ENCODE measurements at places on chromosomes 1 and 21. TPM values are rescaled to one million over a fixed set of nuclear protein-coding genes. Genes with fewer than 3 reads are reported as not detected.

RPE65 gene
- 0.02 TPM for polyA plus RNA-seq

MAP3K21 gene
- 0.42 TPM for polyA plus RNA-seq

ERVH48-1 gene
- not detected for polyA plus RNA-seq

MEX3A gene
- polyA plus RNA-seq, result 15.1 TPM

L1TD1 gene
- polyA plus RNA-seq, result not detected

RIIAD1 gene
- not detected for polyA plus RNA-seq

ATP1A4 gene
- not detected for polyA plus RNA-seq

EXO1 gene
- polyA plus RNA-seq, result 4.6 TPM

DNA sequence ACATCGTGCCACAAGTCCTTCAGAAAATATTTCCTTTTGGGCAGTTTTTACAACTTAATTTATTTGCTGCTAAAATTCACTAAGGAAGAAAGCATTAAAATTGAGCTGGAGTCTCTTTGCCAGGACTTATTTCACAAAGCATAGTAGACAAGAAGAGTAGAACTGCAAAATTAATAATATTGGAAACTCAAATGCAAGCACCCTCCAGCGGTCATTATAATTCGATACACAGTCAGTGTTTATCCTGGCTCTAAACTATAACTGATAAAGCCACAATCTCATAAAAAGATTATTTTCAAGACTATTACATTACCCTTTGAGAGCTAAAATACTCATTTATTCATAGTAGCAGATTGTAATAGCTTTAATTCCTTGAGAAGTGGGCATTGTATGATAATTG, 655.4 kb downstream of the RWDD3 start:
- no peak overlapping the region for H3K27ac ChIP-seq
- H3K27me3 ChIP-seq, result no peaks in the 10 kb centered on the region
- no peaks in the 10 kb centered on the region for H3K36me3 ChIP-seq
- no peak overlapping the region for H3K4me3 ChIP-seq
- DNase-seq, result no peak
- no peaks in the 10 kb centered on the region for H3K4me1 ChIP-seq

DNA sequence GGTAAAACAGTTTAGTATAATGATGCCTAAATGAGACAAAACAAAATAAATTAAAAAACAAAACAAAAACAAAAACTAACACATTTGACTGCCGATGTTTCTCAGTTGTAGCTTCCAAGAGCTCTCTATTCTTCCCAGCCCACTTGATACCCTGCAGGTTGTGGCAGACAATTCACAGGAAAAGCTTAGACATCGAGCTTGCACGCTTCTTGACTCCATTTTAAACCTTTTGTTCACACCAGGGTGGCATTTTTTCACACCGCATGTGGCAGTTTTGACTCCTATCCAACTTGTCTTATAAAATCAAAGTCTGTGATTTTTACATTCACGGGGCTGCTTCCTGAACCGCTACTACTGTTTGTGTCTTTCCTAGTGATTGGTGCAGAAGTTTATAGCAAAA, 575.9 kb downstream of the USP25 start:
- no peaks in the 10 kb centered on the region for H3K36me3 ChIP-seq
- H3K4me1 ChIP-seq, result no peaks in the 10 kb centered on the region
- no peak overlapping the region for H3K4me3 ChIP-seq
- no peaks in the 10 kb centered on the region for H3K27me3 ChIP-seq
- DNase-seq, result no peak

DNA sequence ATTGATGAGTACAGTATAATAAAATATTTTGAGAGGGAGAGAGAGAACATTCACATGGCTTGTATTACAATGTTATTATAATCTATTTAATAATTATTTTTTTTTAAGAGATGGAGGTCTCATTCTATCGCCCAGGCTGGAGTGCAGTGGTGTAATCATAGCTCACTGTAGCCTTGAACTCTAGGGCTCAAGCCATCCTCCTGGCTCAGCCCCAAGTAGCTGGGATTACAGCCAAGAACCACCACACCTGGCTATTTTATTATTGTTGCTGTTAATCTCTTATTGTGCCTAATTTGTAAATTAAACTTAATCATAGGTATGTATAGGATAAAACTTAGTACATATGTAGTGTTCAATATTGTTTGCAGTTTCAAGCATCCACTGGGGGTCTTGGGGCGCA, 57.8 kb downstream of the HS2ST1 start:
- no peaks in the 10 kb centered on the region for H3K36me3 ChIP-seq
- H3K4me1 ChIP-seq, result no peaks in the 10 kb centered on the region
- H3K4me3 ChIP-seq, result no peak overlapping the region
- no peak overlapping the region for H3K27ac ChIP-seq

GRCh38 chr1:52603630-52604029, 1.5 kb downstream of the GPX7 start:
- no peaks in the 10 kb centered on the region for H3K36me3 ChIP-seq
- H3K4me1 ChIP-seq, result peaks cover 23% of the 10 kb centered on the region
- no peak overlapping the region for H3K4me3 ChIP-seq
- H3K27me3 ChIP-seq, result no peaks in the 10 kb centered on the region

GRCh38 chr1:227401562-227402342, 83.5 kb upstream of the CDC42BPA start:
- H3K36me3 ChIP-seq, result no peaks in the 10 kb centered on the region
- no peak for DNase-seq
- no peaks in the 10 kb centered on the region for H3K4me1 ChIP-seq
- H3K27ac ChIP-seq, result no peak overlapping the region
- H3K27me3 ChIP-seq, result no peaks in the 10 kb centered on the region

- no peaks in the 10 kb centered on the region for H3K36me3 ChIP-seq
- H3K4me3 ChIP-seq, result peak overlapping the region; percentile 72
- H3K27me3 ChIP-seq, result no peaks in the 10 kb centered on the region
- H3K27ac ChIP-seq, result peak overlapping the region; percentile 12
Measured at GRCh38 chr1:27153549-27153886, 1.4 kb downstream of the SLC9A1 start.

- H3K36me3 ChIP-seq, result no peaks in the 10 kb centered on the region
- DNase-seq, result no peak
- H3K27me3 ChIP-seq, result no peaks in the 10 kb centered on the region
- no peak overlapping the region for H3K27ac ChIP-seq
Measured at GRCh38 chr1:199861020-199861795, 166.3 kb upstream of the NR5A2 start.

DNA sequence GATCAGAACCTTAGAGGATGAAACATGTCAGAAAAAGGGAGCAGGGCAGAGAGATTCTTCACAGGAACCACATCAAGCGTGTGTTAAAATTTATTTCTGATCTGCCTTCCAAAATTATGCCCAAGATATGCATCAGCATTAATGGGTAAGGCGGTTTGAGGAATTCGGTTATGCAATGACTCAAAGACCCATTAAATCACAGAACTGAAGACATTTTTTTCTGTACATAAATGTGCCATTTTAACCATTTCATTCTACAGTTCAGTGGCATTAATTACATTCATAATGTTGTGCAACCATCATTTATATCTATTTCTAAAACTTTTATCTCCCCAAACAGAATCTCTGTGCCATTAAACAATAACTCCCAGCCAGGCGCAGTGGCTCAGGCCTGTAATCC, 43.4 kb downstream of the CNST start:
- peaks cover 25% of the 10 kb centered on the region for H3K4me1 ChIP-seq
- H3K36me3 ChIP-seq, result no peaks in the 10 kb centered on the region
- DNase-seq, result no peak
- H3K27ac ChIP-seq, result peak overlapping the region; percentile 86
- H3K4me3 ChIP-seq, result no peak overlapping the region

DNA sequence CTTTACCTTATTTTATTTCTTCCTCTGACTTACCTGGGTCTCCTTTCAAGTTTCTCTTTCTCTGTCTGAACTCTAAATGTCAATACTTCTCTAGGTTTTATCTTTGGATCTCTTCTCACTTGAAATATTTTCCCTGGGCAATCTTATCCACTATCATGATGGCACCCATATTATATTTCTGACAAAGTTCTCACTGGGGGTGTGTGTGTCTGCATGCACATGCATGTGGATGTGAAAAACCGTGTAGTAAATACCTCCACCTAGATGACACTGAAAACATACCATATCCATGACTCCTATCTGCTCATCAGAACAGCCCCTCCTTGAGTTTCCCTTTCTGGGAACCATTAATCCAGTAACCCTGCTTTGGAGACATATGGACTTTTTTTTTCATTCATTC, 30.9 kb downstream of the DNASE2B start:
- no peak overlapping the region for H3K4me3 ChIP-seq
- no peaks in the 10 kb centered on the region for H3K27me3 ChIP-seq
- H3K4me1 ChIP-seq, result 0 out of 2 replicates have a peak, but pooled peaks cover 2% of the 10 kb centered on the region
- no peak for DNase-seq
- H3K27ac ChIP-seq, result no peak overlapping the region

DNA sequence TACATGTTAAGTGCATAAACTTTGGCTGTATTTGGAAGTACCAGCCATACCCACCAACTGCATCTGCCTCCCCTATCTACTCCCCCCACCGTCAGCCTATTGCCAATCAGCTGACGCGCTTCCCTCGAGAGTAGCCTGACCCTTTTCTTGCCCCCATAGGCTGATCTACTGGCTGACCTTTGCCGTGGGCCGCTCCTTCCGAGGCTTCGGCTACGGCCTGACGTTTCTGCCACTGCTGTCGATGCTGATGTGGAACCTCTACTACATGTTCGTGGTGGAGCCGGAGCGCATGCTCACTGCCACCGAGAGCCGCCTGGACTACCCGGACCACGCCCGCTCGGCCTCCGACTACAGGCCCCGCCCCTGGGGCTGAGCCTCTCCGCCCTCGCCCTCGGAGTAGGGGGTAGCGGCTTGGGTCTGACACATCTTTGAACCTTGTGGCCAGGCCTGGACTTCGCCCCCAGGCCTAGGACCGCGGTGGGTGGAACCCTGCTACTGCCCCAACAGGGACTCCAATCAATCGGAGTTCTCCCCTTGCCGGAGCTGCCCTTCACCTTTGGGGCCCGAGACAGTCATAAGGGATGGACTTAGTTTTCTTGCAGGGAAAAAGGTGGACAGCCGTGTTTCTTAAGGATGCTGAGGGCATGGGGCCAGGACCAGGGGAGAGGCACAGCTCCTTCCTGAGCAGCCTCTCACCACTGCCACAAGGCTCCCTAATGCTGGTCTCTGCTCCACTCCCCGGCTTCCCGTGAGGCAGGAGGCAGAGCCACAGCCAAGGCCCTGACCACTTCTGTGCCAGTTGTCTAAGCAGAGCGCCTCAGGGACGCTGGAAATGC, 4.0 kb downstream of the GLMP start:
- H3K27ac ChIP-seq, result peak overlapping the region; percentile 36
- H3K4me3 ChIP-seq, result peak overlapping the region; percentile 40
- H3K27me3 ChIP-seq, result no peaks in the 10 kb centered on the region
- H3K4me1 ChIP-seq, result peaks cover 9% of the 10 kb centered on the region
- peak; percentile 86 for DNase-seq
- H3K36me3 ChIP-seq, result peaks cover 22% of the 10 kb centered on the region

DNA sequence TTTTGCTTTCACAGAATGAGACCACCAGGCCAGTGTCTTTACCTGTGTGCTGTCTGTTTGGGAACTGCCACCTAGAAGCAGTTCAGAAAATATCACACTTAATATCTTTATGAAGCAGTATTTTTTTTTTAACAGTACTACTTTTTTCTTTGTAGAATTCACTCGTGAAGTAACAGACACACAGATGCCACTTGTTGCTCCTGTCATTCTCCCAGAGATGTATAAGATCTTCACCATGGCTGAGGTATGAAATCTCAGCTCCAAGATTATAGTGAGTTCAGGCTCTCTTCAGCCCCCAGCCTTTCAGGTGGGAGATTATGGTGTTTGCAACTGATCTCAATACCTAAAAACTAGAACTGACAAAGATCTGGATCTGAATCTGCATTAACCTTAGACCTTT, 23.0 kb downstream of the IPO9 start:
- H3K4me1 ChIP-seq, result peaks cover 22% of the 10 kb centered on the region
- H3K4me3 ChIP-seq, result no peak overlapping the region
- no peak overlapping the region for H3K27ac ChIP-seq
- H3K27me3 ChIP-seq, result no peaks in the 10 kb centered on the region

DNA sequence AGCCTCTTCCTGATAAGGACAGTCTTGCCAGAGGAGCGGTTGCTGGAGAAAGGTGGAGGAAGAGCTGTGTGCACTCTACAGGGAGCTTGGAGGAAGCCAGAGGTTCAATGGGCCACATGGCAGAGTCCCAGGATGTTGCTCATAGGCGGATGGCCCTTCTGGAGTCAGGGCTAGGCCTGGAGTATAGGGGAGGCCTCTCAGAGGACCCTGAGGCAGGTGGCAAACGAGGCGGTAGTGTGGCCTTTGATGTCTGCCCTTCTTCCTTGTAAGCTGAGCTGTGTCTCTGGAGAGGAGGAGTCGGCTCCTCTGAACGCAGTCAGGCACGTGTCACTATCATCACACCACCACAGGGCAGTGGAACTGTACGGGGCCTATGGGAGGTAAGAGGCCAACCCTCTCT, 8.6 kb downstream of the PKP1 start:
- H3K4me3 ChIP-seq, result no peak overlapping the region
- no peaks in the 10 kb centered on the region for H3K36me3 ChIP-seq
- H3K4me1 ChIP-seq, result peaks cover 8% of the 10 kb centered on the region

DNA sequence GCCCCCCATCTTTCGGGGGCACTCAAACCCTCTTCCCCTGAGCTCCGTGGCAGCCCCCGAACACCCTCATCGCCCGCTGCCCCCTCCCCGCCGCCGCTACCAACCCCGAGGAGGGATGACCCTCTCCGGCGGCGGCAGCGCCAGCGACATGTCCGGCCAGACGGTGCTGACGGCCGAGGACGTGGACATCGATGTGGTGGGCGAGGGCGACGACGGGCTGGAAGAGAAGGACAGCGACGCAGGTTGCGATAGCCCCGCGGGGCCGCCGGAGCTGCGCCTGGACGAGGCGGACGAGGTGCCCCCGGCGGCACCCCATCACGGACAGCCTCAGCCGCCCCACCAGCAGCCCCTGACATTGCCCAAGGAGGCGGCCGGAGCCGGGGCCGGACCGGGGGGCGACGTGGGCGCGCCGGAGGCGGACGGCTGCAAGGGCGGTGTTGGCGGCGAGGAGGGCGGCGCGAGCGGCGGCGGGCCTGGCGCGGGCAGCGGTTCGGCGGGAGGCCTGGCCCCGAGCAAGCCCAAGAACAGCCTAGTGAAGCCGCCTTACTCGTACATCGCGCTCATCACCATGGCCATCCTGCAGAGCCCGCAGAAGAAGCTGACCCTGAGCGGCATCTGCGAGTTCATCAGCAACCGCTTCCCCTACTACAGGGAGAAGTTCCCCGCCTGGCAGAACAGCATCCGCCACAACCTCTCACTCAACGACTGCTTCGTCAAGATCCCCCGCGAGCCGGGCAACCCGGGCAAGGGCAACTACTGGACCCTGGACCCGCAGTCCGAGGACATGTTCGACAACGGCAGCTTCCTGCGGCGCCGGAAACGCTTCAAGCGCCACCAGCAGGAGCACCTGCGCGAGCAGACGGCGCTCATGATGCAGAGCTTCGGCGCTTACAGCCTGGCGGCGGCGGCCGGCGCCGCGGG, 837 bp downstream of the FOXD3 start:
- H3K27ac ChIP-seq, result no peak overlapping the region
- peak; percentile 57 for DNase-seq
- H3K36me3 ChIP-seq, result no peaks in the 10 kb centered on the region
- H3K4me1 ChIP-seq, result peaks cover 7% of the 10 kb centered on the region
- H3K4me3 ChIP-seq, result peak overlapping the region; percentile 22

- H3K36me3 ChIP-seq, result no peaks in the 10 kb centered on the region
- H3K4me3 ChIP-seq, result no peak overlapping the region
- no peak overlapping the region for H3K27ac ChIP-seq
- peaks cover 4% of the 10 kb centered on the region for H3K27me3 ChIP-seq
- H3K4me1 ChIP-seq, result no peaks in the 10 kb centered on the region
Measured at GRCh38 chr1:204627436-204627835, 58.1 kb downstream of the LRRN2 start.

- no peaks in the 10 kb centered on the region for H3K27me3 ChIP-seq
- H3K4me3 ChIP-seq, result no peak overlapping the region
- H3K36me3 ChIP-seq, result no peaks in the 10 kb centered on the region
- H3K27ac ChIP-seq, result no peak overlapping the region
Measured at GRCh38 chr1:34896612-34897011, 32.8 kb downstream of the DLGAP3 start.
